Calu3 (cell line): ENCODE measurements at places on chromosomes 16 and 17. TPM values are rescaled to one million over a fixed set of nuclear protein-coding genes. Genes with fewer than 3 reads are reported as not detected.

Gene KRTAP4-5
- total RNA-seq: not detected in 2 replicates

Gene IL17C
- total RNA-seq: not detected in 2 replicates

Gene CRYBA1
- not detected in 2 replicates for total RNA-seq

Gene UTS2R
- not detected in 2 replicates for total RNA-seq

Gene SEBOX
- total RNA-seq: not detected in 2 replicates

Gene DNAAF1
- 0.32 TPM in 1 of 2 replicates, not detected in the other for total RNA-seq

Gene TMEM97
- 110 and 114 TPM in 2 replicates for total RNA-seq

Gene CEMP1
- 0.86 and 0.90 TPM in 2 replicates for total RNA-seq

Gene LRRC37A2
- 35.6 and 38.9 TPM in 2 replicates for total RNA-seq

Gene GAST
- total RNA-seq: not detected in 2 replicates

Gene CLEC3A
- total RNA-seq: not detected in 2 replicates

Gene DOC2B
- total RNA-seq: 0.24 TPM in 1 of 2 replicates, not detected in the other

Gene APOH
- not detected in 2 replicates for total RNA-seq

Gene GLTPD2
- 0.71 and 0.76 TPM in 2 replicates for total RNA-seq

Gene RNU2-1
- 5,045 and 5,662 TPM in 2 replicates for total RNA-seq

Gene CBX8
- total RNA-seq: 11.1 and 11.8 TPM in 2 replicates
